ENCODE measurements at places on chromosomes 11 and 22.

- DNase-seq = no peak
Measured at GRCh38 chr11:30009060-30009459, 7.8 kb downstream of the KCNA4 start.

GRCh38 chr11:34745195-34745594, 124.3 kb downstream of the EHF start:
- DNase-seq = peak; percentile 38

DNA sequence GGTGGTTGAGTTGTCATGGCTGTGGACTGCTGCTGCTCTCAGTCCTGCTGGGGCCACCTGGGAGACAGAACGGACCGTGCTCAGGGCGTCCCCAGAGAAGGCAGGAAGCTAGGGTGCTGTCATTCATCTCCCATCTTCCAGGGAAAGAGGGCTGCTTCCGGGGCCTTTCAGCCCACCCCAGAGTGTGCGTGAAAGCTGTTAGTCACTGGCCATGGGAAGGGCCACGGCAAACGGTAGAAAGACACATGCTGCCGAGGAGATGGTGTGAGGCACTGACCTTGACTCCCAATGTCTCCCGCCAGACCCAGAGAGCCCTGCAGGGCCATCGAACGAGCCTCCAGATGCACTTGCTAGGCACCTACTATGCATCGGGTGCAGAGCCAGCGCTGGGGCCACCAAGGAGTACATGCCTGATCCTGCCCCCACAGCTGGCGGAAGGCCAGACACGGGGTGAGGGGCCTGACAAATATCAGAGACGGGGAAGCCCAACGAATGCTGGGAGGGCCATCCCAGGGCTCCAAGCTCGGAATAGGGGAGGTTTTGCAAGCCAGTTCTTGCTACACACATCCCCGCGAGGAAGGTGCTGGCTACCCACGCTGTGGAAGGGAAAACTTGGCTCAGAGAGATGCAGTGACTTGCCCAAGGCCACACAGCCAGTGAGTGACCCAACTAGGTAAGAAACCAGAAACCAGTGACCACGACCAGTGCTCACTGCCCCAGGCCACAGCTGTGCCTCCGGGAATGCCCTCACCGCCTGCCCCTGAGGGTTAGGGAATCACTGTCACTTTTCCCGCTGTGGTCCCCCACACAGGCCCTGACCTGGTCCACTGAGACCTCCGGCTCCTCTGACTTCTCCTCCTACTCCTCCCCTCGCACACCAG, 10.1 kb downstream of the RAC2 start:
- no peak for DNase-seq

GRCh38 chr22:29004647-29005371, 56.8 kb downstream of the C22orf31 start:
- DNase-seq = peak; percentile 29

DNA sequence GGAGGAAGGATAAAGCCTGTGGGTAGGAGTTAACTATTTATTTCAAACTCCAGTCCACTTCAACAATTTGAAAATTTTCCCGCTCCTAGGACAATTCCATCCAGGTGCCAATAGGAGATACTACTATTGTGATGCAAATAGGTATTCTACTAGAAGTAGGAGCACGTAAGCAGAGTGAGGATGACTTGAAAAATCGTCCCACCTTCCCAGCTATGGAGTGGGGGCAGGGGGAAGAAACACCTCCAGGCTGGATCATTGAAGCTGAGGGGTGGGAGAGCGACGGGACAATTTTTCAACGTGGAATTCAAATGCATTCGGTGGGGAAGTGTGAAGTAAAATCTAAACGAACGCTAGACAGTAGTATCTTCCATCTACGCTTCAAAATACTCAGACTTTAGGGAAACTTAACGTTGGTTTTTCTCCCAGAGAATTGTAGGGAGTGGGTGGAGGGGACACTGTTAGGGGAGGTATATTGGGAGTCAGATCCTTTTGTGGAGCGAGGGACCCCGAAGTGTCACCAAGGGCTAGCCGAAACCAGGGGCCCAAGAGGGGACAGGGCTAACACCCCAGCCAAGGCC, 523 bp upstream of the ARHGAP42 start:
- no peak for DNase-seq

DNA sequence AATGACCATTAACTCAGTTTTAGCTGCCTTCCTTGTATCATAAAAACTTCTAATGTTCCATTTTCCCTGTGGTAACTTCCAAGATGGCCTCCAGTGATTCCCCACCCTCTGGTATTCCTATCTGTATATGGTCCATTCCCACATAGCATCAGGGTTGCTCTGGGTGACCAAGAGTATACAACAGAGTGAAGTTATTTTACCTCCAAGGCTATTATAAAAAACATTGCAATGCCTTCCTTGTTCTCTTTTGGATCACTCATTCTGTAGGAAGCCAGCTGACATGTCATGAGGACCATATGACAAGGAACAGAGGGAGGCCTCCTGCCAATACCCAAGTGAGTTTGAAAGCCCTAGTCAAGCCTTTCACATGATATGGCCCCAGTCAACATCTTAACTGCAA, 30.1 kb downstream of the ZNF280B start:
- no peak for DNase-seq

- no peak for DNase-seq
Measured at GRCh38 chr11:132334769-132335280, 964.4 kb downstream of the NTM start.

DNA sequence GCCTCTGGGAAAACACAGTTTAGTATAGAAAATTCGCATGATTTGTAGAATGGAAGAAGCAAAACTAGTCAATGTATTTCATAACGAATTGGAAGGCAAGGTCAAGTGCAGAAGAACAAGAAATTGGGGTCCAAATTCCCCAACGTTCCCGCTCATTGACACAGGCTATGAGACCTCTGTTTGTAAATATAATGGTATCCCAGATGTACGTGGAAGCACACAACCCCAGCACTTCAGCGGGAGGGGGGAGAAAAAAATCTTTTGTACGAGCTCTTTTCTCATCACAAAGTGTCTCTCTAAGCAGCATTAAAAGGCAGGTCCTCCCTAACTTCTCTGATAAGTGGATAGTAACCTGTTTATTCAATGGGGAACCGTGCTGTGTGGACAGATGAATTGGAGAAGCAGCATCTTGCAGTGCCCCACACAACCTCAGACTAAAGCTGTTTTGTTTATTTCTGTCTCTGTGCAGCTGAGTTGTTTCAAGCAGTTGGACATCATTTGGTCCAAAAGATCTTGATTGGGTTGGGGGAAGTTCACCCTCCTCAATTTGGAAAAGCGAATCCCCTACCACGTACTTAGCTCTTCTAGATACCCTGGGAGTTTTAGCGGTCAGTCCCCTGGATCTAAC, 1.1 kb upstream of the GAB2 start:
- DNase-seq = peak; percentile 57

- DNase-seq = no peak
Measured at GRCh38 chr11:35524780-35525179, 636 bp downstream of the PAMR1 start.

- DNase-seq = peak; percentile 61
Measured at GRCh38 chr11:67581469-67581868, 2.1 kb upstream of the GSTP1 start.

DNA sequence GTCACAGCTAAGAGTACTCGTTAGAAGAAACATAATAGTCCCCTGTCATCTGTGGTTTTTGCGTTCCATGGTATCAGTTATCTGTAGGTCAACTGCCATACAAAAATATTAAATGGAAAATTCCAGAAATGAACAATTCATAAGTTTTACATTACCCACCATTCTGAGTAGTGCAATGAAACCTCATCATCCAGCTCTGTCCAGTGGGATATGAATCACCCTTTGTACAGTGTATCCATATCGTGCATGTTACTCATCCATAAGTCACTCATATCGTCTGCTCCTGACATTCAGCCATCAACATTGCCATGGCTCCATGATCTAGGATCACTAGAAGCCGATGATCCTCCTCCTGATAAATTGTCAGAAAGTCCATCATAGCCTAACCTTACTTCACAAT, 174.9 kb upstream of the C11orf87 start:
- DNase-seq = no peak

- DNase-seq = no peak
Measured at GRCh38 chr11:7057641-7058040, 31.2 kb upstream of the RBMXL2 start.

DNA sequence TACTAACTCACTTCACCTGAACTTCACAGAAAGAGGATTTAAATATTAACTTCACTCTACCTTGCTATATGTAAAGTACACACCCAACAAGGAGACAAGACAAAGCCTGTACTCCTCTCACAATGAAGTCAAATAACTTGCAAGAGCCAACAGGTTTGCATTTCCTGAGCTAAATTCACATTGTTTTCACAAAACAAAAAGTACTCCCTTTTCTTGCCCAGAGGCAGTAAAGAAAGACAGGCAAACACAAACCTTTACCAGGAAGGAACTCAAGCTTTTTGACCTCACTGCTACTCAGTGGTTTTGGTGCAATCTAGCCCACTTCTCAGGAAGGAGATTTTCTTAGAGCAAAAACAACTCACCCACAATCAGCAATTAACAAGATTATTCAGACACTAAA, 15.7 kb downstream of the USP28 start:
- DNase-seq = no peak

DNA sequence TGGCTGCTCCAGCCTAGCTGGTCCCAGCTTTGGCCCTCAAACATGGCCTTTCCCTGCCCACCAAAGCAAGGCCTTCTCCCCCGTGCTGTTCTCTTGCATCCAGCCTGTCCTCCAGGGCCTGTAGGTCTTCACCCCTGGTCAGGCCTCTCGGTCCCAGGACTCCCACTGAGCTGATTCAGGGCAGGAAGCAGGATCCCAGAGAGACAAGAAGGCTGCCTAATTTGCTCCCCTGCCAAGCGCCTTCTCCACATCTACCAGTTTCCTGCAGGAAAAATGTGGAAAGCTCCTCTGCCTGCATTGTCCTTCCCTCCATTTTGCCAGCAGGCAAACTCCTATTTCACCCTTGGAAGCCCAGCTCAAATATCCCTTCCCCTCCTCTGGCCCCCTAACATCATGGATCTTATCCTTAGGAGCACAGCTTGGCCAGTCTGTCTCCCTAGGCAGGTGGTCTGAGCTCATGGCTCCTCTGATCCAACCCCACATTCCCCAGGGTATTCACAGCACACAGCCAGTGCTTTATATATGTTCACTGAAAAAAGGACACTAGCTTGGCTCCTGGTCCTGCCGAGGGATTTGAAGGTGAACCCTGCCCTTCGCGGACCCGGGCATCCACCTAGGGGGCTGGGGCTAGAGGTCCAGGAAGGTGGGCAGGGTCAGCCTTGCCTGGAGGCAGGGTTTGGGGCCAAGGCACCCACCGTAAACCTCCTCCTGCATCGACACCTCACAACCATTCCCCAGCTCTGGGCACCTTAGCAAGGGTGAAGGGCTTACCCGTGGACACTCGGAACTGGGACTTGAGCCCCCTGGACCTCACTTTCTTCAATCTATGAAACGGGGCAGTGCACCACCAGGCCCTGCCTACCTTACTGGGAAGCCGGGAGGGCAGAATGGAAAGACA, 968 bp downstream of the RHBDD3 start:
- no peak for DNase-seq

- DNase-seq = no peak
Measured at GRCh38 chr11:109425554-109425953, 3.6 kb downstream of the C11orf87 start.

DNA sequence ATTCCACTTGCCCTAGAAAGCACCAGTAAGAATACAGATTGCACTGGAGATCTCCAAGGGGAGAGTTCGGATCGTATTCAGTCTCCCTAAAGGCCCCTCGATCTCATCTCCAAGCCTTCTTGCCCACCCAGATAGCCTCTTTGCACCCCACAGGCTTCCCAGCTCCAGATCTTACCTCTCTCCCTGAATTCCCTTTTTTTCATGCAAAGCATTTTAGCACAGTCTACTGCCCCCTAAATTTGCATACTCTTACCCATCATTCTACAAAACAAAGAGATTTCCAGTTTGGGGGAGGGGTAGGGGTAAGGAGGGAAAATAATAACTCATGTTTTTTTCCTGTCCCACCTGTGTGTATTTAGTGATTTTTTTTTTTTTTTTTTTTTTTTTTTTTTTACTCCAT, 105.2 kb downstream of the NAV2 start:
- no peak for DNase-seq

DNA sequence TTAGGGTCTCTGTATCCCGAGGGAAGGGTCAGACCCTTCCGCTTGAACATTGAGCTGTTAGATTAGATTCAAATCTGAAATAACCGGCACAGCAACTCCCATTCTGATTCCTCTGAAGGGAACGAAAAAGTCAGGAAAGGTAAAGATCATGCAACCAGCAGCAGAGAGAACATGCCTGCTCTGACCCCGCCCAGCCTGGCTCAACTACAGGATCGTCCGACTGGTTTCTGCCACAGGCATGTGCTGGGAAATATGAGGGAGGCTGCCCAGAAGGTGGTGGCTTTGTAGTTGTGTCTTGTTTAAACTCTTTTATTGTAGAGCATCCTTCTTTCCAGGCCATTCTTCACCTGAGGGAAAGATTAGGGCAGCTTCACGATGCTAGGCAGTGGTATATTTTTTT, 5.0 kb upstream of the MTNR1B start:
- DNase-seq = no peak

DNA sequence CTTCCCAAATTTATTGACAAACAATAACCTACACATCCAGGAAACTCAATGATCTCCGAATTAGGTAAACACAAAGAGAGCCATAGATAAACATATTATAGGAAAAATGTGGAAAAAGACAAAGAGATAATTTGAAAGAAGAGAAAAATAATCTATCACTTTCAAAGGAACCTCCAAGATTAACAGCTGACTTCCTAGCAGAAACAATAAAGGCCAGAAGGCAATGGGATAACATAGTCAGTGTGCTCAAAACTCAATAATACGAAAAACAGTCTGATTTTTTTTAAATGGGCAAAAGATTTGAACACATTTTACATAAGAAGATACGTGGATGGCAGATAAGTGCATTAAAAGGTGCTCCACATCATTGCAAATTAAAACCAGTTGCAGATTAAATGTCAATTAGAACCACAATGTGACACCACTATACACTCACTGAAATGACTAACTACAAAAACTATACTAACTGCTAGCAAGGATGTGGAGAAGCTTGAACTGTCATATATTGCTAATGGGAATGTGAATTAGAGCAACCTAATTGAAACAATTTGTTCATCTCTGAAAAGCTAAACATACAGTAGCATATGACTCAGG, 300.4 kb downstream of the TMEM135 start:
- DNase-seq = no peak

GRCh38 chr11:45670386-45671135, 5.1 kb upstream of the CHST1 start:
- no peak for DNase-seq

Measured in DMS79 treated with DMSO at 0.1 percent for 48 hours (cell line).